ENCODE measurements at places on chromosomes 4 and X.

GRCh38 chr4:38949411-38950051 lies 81.9 kb downstream of the FAM114A1 start:
- DNase-seq = no peak

DNA sequence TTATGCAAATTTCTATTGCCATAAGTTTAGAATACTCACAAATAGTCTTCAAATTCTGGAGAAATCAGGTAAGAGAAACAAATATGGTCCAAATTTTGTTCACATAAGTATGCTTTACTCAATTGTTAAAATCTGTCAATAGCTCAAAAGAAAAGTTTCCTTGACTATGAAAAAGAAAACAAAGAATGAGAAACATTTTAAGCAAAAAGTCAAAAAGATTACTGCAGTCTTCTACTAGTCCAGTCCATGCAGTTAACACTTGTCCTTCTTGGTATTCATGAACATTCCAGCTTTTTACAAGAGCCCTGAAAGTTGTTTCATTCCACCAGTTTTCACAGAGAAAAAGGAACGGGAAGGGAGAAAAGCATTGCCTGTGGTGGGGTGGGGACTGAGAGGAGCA lies 54.7 kb upstream of the ZXDA start:
- DNase-seq = no peak

- DNase-seq = no peak
These were observed 147.0 kb downstream of the APBB2 start for GRCh38 chr4:41067369-41067768.

GRCh38 chr4:148573296-148573695 lies 131.1 kb upstream of the NR3C2 start:
- DNase-seq = no peak

DNA sequence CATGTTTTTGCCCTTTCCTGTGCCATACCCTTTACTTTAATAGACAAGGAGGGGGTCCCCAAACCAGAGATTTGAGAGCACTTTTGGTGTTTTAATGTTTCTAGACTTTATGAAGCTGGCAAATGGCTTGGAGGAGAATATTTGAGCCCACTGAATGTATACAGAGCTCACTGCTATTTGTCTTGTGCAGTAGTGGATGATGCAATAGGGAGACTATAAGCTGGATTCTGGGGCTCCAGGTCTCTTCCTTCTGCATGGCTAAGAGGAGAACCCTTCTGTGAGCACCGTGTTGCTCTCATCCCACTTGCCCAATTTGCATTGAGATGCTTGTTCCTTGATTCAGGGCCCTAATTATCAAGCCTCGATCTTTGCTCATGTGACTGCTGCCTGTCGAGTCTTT lies 8.9 kb upstream of the PUDP start:
- no peak for DNase-seq

DNA sequence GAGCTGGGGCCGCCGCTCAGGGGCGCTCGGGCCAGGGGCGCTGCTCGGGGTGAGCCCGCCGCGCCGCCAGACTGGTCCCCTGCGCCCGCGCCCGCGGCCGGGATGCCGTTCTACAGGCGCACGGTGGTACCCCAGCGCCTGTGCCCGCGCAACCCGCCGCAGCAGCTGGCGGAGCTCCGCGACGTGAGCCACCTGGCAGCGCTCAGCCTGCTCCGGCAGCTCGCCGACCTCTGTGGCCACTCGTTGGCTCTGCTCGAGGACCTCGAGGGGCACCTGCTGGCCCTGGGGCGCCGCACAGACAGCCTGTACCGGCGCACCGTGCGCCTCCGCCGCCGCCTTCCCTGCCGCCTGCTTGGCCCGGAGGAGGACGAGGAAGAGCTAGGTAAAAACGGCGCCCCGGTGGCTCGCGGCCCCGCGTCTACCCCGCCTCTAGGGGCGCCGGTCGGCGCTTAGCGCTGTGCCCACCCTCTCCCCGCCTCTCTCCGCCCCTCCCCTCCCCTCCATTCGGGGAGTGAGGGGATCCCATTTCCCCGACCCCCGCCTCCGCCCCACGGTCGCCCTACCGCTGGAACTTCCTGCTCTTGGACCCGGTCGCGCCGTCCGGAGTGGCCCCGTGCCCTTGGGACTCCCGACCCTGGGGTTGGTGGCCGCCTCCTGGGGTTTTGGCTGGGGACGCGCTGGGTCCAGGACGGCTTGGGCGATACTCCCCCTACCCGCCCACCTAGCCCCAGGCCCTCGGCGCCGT lies 513 bp downstream of the NHSL2 start:
- no peak for DNase-seq

DNA sequence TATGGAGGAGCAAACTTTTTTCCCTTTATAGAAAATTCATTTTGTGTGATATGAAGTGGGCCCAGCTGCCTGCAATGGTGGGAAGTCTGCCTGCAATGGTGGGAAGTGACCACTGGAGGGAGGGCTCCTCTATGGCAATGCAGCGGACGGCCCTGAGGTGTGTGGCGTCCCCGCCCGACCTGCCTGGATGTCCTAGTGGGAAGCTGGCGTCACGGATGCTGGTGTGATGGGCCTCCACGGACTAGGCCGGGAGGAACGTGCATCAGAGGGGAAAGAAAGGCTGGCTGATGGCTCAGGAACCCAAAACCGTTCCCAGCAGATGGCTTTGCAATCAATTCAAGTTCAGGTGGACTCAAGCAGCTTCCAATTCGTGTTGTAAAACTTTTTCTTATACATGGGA lies 177.9 kb downstream of the AFAP1 start:
- DNase-seq = no peak

DNA sequence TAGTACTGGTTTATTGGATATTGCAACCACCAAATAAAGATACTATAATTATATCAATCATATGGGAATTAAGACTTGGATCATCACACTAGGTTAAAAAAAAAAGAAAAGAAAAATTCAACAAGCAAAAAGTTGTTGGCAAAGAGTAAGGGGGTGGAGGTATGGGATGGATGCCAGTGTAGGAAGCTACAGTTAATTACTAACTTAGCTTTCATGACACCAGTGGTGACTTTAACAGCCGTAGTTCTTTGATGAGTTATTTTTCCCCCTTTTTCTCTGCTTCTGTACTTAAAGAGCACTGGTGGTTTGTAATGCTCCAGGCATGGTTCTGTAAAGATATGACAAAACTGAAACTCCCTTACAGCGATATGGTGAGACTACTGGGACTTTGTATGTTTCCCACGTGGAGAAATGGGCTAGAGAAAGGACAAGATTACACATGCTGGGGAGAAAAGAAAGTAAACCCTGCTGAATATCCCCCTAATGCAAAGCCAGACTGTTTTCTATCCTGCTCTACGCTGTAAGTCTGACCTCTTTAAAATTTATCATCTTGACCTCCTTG lies 210.8 kb downstream of the SPOCK3 start:
- no peak for DNase-seq

DNA sequence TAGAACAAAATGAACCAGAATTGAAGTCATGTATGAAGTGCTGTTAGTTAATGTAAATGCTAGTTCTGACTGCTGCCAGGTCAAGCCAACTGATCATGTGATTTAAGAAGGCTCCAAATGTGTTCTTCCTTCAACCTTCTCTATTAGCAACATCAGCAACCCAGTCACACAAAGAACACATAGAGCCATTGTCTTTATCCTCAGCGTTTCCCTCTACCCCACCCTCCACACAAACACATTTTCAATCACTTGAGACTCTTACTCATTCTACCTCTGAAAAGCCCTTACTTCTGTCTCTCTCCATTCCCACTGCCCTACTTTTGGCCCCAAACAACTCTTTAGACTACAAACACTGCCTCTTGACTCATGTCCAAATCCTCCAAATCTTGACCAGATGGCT lies 89.7 kb upstream of the KDR start:
- no peak for DNase-seq

GRCh38 chr4:163072222-163072621 lies 94.5 kb downstream of the NAF1 start:
- DNase-seq = no peak

DNA sequence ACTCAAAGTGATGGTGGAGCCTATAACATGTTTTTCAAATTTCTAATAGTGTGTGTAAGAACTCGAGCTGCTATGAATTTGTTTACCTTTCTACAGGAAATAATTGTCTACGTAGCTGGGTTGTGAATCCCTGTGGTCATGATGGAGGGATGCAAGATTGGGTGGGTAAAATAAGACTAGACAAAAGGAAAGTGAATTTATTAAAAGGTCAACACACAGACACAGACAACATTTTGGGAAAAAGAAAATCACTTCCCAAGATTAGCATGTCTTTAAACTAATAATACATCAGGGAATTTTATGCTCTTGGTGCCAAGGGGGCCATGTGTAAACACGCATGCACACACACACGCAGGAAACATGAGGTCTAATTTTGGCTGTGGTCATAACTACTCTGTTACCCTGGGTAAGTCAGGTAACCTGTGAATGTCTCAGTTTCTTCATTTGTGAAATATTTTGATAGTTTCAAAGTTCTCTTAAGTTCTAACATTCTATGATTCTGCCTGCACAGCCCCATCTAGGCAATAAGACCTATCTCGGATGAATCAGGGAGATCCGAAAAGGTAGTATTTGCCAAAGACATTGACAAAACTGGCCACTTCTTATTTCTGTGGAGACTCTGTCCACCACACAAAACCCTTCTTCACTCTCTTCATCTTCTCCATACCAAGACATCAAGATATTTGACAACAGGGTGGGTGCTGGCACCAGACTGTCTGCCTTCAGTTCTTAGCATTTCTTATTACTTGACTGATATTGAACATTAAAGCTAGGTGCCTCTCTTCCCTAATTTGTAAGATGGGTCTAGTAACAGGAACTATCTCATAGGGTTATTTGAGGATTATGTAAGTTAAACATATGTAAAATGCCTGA lies 1.6 kb upstream of the UNC5C start:
- no peak for DNase-seq

- DNase-seq = no peak
These were observed 156.1 kb downstream of the FRAS1 start for GRCh38 chr4:78213218-78213617.

DNA sequence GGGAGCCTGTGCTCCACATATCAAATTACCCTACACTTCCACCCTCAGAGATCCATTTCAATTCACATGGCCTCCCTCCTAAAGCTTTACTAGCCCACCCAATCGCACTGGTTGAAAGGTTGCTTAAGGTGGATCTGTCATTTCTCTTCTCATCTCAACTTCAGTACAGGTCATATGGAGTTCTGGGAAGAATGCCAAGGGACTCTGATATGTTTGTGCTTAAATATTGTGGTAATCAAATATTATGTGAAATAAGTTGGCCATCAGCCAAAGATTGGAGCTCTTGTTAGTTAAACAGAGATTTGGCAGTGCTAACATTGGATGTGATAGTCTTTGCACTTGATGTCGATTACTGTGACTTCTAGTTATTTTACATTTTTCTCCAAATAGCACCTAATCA lies 20.5 kb downstream of the SEPTIN6 start:
- no peak for DNase-seq

- no peak for DNase-seq
These were observed 43.5 kb downstream of the NUDT9 start for GRCh38 chr4:87465739-87466366.

- DNase-seq = no peak
These were observed 601.3 kb downstream of the SPRY1 start for GRCh38 chr4:123997776-123998449.

DNA sequence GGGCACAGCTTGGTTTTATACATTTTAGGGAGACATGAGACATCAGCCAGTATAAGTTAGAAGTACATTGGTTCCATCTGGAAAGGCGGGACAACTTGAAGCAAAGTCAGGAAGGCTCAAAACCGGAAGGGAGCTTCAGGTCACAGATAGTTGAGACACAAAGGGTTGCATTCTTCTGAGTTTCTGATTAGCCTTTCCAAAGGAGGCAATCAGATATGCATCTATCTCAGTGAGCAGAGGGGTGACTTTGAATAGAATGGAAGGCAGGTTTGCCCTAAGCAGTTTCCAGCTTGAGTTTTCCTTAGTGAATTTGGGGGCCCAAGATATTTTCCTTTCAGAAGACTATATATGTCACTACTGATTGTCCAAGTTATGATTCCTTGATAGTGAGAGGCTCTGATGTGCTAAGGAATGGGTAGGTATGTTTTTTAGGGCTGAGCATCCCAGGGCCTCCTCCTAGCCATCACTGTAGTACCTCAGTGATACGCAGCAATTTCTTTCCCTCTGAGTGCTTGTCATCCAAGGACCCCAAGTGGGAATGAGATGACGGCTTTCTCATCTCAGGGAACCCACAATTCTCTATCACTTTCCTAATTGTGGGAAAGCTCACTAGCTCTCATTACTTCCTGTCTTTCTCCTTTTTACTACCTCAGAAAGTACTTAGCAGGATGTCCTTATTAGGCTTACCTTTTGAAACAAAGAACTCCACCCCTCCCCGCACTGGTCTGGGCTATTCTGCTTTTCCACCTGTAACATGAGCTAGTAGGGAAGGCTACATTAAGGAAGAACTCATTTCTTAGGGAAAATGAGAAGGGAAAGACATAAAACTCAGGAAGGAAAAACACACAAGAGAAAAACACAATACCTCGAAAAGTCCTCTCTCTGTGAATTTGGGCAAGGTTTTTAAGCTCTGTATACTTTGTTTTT lies 632.7 kb downstream of the RAPGEF2 start:
- DNase-seq = no peak

DNA sequence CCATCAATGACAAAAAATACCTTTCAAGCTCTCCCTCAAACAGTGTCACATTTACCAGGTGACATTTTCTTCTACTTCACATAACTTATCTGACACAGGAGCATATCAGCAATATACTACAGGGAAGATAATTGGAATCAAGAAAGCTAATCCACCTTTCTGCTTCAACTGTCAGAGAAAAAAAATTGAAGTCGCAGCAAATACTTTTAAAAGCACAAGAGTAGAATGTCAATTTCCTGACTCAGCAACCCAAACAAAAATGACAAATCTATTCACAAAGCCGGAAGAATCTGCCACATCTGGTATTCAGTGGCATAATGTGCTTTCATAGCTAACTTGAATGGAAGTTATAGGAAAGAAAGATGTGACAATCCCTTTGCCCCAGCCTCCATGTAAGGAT lies 36.7 kb downstream of the AGA start:
- DNase-seq = no peak

DNA sequence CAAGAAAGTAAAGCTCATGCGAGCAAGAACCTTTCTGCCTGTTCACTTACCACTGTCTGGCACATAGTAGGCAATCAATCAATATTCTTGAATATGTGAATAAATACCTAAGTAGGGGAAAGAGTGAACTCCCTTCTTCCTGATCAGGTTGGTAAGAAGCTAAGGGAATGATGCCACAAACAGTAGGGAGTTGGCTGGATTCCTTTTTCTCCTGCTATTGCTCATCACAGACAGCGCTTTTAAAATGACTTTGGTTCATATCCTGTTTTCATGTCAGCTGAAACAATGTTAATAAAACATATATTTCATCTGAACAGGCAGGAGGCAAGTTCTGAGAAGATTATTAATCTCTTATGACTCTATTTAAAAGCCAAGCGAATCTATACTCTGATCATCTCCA lies 99.2 kb downstream of the NSUN7 start:
- DNase-seq = no peak

DNA sequence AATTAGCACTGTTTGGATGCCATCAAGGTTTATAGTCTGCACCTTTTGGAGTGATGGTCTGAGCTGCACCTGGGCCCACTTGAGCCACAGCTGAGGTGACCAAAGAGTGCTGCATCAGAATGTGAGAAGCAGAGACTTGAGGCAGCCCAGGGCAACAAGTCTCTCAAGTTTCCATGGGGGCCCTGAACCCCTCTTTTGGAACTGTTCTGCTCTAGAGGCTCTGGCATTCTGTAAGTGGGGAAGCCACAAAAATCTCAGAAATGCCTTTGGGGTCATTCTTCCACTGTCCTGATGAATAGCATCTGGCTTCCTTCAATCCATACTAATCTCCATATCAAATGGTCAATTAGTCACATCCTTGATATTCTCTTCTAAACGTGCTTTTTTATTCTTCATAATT lies 298.4 kb upstream of the MAOA start:
- no peak for DNase-seq

All from stimulated activated CD4-positive, alpha-beta T cell treated with anti-CD3 and anti-CD28 coated beads, TNF-alpha, amount 100 ng/mL, for 1 hour (primary cell).